G401 (cell line): ENCODE measurements at places on chromosomes 2 and 18. TPM values are rescaled to one million over a fixed set of nuclear protein-coding genes. Genes with fewer than 3 reads are reported as not detected.
A peak's percentile ranks its signal among the peaks of the same experiment; 100 is the strongest.

GRCh38 chr2:233563663-233564430 lies 2.7 kb downstream of the USP40 start:
- DNase-seq = no peak

DNA sequence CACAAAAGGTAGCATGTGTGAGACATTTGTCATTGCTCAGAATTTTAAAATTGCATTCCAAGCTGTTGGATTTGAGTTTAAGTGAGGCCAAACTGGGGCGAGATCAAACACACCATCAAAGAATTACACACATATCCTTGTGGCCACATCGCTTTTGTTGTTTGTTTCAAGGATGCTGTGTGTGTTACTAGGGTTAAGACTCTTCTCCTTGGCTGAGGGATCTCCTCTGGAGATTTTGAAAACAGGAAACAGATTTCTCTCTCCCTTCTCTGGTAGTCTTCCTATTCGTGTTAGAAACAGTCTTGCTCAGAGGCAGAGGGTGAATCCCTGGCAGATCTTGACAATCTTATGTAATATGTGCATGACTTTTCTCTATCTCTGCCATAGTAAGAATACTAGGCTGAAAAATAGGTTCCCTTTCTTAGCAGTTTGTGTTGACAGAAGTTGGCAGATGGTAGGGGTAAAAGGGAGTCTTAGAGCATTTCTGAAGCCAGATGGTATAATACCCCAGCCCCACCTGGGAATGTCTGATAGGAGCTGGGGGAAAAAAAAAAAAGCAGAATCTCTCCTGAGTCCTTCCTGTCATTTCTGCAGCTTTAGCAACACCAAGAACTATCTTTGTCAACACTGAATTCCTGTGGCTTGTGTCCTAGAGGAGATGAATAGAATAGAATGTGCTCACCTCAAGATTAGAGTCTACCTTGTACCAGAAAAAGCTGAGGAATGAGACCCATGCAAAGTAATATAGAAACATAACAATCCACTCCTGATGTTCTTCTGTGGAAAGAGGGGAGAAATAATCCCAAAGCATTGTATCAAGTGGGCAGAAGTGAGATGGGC lies 101.8 kb downstream of the XRCC5 start:
- DNase-seq = peak; percentile 33

The CLHC1 gene
- total RNA-seq = 0.62 and 6.6 TPM in 2 replicates

GRCh38 chr2:206832873-206833272 lies 67.5 kb downstream of the FASTKD2 start:
- no peak for DNase-seq

GRCh38 chr2:122368576-122369243 lies 613.3 kb downstream of the TSN start:
- DNase-seq = no peak

The THSD7B gene
- total RNA-seq = not detected in 2 replicates

- DNase-seq = peak; percentile 72
Observed at GRCh38 chr2:74877781-74878433, 44.0 kb downstream of the HK2 start.

DNA sequence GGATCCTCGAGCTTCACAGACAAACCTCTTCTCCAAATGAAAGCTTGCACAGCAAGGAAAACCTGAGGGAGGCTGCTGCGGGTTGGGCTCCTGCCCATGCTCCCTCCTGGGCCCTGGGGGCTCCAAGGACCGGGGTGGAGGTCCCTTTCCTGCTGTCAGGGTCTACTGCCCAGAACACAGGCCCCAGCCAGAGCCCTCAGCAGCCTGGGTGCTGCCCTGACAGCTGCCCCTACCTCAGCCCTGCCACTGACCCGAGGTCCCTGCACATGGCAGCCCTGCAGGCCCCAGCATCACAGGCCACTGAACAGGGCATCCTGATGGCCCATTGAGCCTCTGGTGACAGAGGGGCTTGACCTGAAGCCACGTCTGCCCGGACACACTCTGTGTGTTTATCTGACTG lies 41.0 kb downstream of the CROCC2 start:
- DNase-seq = no peak

The RTP5 gene
- not detected in 2 replicates for total RNA-seq
